ENCODE measurements at places on chromosomes 1 and 21.

DNA sequence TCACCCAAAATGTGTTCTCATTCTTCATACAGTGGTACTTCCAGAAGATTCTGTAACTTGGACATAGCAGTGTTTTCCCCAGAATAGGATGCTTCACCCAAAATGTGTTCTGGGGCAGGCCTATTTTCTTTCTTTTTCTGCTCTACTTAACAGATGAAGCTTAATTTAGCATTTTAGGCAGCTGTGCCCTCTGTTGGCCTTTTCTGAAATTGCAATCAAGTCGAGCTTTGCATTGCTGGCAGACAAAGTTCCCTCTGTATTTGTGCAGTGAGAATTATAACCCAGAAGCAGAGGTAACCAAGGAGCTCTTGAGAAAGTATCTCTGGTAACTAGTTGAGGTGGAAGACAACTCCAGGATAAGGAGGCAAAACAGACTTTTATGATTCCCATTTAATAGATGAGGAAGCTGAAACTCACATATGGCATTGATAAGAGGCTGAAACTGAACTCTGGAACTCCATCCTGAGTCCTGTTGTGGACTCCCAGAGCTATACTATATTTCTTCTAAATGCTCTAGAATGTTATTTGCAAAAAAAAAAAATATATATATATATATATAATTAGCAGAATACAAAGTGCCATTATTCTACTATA lies 50.3 kb upstream of the L1TD1 start:
- no peak for DNase-seq

DNA sequence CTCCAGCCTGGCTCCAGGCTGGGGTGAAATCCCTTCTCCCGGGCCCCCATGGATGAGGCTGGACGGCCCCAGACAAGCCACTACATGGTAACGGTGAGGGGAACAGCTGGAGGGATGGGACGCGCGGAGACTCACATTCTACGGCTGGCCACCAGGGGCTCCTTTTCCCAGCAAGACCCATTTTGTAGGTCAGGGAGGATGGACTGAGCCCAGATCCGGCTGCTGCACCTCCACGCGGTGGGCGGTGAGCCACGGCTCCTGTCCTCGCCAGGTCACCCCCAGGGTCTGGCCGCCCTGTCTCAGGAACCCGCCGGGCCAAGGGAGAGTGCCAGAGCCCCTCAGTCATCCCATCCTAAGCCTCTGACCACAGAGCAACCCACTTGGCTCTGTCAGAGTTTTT lies 75.0 kb upstream of the ACTRT2 start:
- DNase-seq = no peak

DNA sequence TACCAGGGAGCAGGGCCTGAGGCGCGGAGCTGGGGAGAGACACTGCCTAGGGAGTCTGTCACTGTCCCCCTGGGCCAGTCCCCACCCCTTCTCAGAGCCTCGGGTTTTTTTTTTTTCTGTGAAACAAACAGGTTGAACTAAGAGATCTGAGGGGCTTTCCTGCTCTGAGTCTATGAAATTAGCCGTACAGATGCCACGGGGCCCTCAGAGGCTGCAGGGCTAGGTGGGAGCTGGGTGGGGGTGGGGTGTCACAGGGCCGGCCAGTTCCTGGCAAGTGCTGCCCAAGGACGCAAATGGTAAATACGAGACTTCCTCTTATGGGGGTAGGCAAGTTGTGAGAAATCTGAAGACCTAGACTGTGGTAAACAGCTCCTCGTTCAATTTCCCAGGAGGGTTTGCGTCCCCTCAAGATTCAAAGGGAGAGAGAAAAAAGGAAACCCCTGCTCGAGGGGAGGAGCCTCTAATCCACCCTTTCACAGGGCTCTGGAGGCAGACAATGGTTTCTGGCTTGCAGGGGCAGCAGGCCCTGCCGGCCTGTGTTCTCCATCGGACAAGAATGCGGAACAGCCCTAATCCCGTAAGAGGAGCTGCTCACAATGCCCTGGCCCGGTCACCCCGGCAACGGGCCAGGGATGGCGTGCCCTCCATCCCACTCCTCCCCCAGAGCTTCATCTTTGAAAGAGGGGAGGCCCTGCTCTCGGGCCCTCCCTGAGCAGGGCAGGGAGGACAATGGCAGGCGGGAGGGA lies 7.8 kb downstream of the NUAK2 start:
- DNase-seq = no peak

- DNase-seq = no peak
Measured at GRCh38 chr1:97680894-97681293, 239.9 kb downstream of the DPYD start.

GRCh38 chr21:43944078-43944633 lies 68.0 kb upstream of the TRAPPC10 start:
- DNase-seq = no peak

DNA sequence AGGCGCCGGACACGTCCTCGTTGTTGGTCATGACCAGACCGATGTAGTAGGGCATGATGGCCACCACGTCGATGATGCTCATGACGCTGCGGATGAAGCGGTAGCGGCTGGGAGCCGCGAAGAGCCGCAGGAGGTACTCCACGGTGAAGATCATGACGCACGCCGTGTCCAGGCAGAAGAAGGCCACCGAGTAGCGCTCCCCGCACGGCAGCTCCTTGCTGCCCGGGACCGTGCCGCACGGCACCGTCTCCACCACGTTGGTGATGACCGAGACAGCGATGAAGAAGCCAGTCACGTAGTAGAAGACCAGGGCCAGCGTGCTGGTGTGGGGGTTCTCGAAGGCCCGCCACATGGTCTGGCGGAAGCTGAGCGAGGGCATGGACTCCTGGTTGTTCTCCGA lies 7.6 kb downstream of the KCND3 start:
- no peak for DNase-seq

DNA sequence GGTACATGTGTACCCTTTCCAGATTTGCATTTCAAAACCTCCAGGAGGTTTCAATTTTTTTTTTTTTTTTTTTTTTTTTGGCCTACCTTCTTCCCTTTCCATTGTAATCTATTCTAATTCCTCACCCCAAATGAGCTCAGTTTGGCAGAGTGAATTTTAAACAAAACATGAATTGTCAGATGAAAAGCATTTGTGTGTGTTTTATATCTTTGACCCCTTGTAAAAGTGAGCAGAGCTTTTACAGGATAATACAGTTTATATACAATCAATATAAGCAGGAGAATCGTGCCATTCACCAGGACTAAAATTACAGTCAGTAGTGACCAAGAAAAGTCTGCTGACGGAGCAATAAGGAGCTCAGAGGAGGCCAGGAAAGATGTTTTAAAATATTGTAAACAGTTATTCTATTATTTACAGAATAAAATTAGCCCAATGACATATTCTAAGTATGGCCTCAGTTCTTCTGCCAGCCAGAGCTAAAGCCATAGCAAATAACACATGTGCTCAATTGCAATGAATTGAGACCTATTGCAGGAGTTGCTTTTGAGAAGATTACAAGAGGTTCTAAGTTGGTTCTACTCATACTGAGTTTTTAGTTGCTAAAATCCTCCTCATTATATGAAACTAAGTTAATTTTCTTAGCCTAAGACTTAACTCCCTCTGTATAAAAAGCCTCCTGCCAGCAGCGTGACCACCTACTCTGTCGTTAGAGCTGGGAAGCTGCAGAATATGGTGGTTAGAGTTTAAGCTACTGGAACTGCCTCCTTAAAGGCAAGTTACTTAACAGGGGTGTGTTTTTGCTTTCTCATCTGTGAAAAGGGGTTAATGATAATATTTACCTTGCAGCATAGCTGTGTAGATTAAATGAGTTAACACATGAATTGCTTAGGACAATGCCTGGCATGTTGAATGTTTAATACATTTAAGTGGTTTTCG lies 50.8 kb upstream of the ZNF326 start:
- no peak for DNase-seq

DNA sequence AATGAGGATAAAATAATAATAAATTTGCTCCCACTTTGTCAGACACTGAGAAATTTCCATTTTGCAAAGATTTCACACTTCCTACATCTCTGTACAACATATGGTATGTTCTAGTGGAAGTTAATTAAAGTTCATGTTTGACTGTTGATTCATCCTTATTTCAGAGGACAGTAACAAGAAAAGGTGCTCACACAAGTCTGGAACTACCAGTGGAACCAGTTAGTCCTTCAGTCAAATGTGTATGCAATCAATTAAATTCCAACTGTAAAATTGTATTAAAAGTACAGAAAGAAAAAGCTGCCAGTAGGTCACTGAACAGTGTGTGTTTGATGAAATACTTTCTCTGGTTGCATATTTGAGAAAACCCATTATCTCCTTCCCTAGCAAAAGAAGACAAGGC lies 496.0 kb upstream of the PKN2 start:
- no peak for DNase-seq

Measured in T follicular helper cell (primary cell).